Fibroblast of skin of left quadriceps (primary cell): ENCODE measurements at places on chromosomes 1 and 21.

- DNase-seq = no peak
Observed at GRCh38 chr1:34744851-34745250, 10.0 kb upstream of the GJB5 start.

- DNase-seq = no peak
Observed at GRCh38 chr1:204301171-204301957, 58.4 kb downstream of the PLEKHA6 start.

DNA sequence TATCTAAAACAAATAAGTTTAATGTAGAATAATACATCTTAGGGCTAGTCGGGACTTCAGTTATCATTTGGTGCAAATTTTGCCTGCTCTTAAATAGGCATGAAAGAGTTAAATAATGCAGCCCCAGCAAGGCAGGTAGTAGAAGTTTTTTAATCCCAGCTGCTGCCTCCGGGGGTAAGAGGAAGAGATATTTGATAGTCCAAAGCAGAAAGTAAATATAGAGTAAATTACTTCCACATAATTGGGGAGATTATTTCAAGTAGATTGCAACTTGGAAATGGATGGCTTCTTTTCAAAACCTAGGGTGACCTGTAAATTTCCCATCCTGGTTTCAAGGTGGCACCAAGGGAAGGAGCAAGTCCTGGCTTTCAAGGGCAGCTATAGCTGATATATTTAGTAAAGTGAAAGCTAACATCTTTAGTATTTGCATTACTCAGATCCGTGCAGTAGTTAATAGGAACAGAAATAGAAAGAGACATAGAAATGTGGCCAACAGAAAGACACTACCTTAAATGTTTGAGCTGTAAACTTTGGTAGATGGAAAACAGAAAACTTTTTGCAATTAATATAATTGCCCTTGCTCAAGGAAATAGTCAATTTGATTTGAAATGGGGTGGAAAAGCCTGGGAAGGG, 109.1 kb downstream of the LMO4 start:
- DNase-seq = no peak

DNA sequence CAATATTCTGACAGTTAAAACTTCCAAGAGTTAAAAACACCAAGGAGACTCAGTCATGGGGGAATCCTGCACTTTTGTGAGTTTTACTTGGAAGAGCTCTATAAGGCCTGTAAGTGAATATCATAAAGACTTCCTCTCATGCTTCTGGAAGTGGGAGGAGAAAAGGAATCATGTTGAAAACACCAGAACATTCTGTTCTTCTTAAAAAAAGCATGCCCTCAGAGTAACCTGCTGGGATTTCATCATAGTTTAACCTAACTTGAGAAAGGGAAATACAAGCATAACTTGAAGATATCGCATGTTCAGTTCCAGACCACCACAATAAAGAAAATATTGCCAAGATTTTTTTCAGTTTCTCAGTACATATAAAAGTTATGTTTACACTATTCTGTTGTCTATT, 51.9 kb downstream of the COL11A1 start:
- no peak for DNase-seq

DNA sequence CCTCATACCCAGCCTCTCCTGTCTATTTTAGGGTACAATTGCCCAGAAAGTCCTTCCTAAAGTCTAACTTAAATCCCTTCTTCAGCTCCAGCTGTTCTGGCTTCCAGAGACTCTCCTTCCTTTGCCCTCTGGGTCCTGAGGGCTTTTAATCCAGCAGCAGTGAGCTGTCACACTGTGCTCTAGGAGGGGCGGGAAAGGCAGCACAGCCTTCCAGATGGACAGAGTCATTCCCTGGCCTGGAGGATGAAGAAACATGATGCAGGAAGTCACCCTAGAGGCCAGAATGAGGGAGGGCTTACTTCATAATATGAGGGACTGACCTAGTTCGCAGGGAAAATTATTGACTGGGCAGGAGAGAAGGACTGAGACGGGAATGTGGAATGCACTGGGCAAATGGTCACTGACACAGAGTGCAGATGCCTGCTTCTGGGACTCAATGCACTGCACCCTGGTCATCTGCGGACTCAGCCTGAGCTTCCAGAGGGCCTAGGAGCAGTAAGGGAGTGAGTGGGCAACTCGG, 1.3 kb downstream of the SH2D2A start:
- DNase-seq = no peak

GRCh38 chr1:246117066-246117791, 389.9 kb downstream of the SMYD3 start:
- DNase-seq = peak; percentile 26

DNA sequence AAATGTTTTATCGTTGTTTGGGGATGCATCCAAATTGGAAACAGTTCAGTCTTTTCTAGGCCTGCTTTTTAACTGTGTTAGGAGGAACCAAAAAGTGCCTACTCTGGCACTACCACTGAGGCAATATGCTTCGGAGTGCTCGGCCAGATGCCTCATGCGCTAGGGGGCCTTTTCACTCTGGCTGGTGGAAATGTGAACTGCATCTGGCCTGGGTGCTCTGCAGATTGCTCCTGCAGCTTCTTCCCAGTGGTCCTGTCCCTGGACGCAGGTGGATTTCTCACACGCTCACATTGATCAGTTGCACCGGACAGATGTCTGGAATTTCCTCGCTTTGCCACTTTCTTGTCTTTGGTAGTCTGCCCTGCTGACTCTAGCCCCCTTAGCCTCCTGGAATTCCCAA, 330.2 kb upstream of the FMN2 start:
- no peak for DNase-seq

DNA sequence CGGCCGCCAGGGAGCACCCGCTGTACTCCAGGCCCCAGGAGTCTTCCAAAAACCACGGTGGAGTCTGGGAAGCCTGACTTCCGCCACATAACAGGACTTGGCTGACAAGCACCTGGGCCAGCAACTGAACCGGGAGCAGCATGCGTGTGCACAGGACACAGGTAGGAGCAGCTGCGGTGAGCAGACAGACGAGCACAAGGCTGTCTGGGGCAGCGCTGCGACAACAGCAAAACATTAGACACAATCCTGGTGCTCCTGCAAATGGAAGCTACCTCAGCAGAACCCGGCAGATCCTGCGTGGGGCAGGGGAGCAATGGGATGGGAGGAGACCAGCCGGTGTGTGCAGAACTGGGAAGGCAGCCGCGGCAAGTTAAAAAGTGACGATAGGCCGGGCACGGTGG, 80.4 kb downstream of the NPHP4 start:
- DNase-seq = no peak

DNA sequence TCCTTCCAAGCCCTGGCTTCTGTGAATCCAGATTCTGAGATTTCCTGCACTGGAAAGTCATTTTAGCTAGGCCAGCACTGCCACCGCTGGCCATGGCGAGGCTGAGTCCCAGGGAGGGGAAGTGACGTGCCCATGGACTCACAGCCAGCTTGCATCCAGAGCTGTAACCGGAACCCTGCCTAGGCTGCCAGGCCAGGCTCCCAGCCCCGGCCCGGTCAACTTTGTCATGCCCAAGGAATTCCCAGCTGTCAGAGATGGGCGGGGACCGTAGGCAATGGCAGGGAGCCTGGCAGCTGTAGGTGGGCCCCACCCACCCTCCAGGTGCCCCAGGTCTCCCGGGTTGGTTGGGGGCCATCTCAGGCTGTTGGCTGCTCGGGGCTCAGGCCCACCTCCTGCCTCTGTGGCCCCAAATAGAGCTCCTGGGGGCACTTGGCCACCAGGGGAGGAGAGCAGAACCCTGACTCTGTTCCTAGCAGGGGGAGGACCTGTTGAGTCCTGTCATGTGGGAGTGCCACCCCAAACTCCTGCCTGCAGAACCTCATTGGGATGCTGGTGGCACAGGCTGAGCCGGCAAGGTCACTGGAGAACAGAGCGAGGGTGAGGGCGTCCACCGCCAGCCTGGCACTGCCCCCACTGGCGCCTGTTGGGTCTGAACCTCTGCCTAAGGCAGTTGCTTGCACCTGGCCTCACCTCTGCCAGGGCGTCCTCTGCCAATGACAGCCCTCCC, 57.8 kb downstream of the FOXO6 start:
- DNase-seq = no peak

DNA sequence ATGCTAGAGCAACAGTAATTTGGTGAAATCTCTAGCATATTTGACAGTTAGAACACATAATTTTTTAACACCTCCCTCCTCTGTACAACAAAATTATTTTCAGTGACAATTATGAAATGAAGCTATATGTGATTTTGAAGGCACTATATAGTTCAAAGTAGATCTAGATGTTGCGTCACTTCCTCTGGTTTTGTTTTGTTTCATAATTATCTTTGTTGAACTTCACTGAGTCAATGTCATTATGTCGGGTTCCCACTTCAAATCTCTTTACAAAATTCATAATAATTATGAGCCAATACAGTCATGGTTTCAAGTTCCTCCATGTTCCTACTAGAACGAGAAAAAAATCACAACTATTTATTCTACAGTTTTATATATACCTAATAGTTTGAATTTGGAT, 254.8 kb upstream of the PLXNA2 start:
- no peak for DNase-seq

DNA sequence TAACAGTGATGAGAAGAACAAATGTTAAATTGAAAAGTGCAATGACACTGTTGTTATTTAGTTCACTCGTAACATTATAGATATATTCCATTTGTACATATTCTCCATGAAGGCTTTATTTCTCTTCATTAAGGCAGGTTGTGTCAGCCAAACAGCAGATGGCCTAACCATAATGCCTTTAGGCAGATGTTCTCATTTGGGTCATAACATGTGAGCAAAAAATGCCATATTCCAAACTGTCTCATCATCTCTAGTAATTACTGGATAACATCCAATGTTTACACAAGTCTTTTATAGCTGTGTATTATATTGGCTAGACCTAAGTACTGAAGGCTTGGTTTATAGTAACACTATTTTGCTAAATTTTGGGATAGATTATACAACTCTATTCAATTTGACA, 87.2 kb upstream of the CHODL start:
- DNase-seq = no peak

- no peak for DNase-seq
Observed at GRCh38 chr1:205339717-205340116, 17.0 kb downstream of the KLHDC8A start.

- DNase-seq = peak; percentile 50
Observed at GRCh38 chr1:31815752-31816500, at the start of gene SPOCD1. TSS of gene SPOCD1 (minus strand) at chr1:31816022. CDS start at chr1:31815333, 689 bp downstream.

GRCh38 chr21:38956856-38957571, 151.3 kb downstream of the ETS2 start:
- no peak for DNase-seq

GRCh38 chr1:39091845-39092645, 65.9 kb downstream of the NDUFS5 start:
- no peak for DNase-seq

- DNase-seq = no peak
Observed at GRCh38 chr1:21325731-21326387, 35.6 kb upstream of the ECE1 start.

DNA sequence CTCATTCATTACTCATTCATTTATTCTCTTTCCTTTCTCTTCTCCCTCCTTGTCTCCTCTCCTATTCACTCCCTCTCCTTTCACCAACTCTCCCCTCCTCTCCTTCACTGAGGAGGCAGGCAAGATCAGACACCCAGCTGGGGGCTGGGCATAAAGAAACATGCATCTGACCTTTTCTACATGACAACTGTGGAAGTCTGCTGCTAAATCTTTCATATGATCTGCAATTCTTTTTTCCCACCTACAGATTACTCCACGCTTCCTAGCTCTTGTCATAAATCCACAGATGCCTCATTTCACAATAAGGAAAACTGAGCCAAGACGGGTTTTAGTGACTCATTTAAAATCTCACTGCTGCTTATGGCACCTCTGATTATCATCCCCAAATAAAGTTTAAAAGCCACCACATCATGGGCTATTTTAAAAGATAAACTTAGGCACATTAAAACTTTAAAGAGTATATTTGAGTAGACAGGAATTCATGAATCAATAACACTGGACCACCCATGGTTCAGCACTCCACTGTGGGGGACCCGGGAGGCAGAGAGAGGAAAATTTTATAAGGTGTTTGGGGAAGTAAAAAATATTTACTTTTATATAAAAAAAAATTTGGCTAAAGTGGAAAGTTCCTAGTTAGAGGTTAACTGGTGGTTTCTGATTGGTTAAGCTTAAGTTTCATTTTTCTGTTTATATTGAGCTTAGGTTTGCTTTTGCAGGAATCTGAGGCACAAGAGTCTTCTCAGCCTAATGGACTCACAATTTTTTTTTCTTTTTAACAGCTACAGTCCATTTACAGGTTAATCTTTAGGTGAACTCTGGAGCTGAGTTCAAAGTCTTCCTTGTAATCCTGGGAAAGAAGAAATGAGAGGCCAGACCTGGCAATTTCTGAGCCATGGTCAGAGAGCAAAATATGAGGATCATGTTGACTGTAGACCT, 55.8 kb upstream of the DNAH14 start:
- DNase-seq = peak; percentile 40

- DNase-seq = no peak
Observed at GRCh38 chr1:6861075-6861724, 75.9 kb downstream of the CAMTA1 start.

DNA sequence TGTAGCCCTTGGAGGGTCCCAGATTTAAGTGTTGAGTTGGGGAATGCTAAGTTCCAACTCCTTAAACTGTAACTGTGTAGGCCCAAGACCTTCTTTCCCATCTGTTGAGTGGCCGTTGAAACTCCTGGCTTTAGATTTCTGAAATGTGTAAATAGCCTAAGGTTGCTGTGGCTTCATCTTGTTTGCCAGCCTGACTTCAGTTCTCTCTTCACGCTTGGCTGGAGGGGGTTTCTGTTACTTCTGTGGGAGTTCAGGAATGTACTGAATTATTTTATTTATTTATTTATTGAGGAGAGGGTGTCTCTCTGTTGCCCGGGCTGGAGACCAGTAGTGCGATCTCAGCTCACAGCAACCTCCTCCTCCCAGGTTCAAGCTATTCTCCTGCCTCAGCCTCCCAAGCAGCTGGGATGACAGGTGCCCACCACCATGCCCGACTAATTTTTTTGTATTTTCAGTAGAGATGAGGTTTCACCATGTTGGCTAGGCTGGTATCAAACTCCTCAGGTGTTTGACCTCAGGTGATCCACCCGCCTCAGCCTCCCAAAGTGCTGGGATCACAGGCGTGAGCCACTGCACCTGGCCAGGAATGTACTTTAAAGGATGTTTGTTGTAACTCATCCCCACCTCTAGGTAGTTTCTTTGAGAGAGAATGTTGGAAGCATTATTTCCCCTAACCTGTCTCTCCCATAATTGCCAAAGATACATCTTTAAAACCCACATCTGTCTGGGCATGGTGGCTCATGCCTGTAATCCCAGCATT, 5.9 kb downstream of the TTC39A start:
- DNase-seq = no peak

GRCh38 chr1:25747046-25747719, 52.8 kb upstream of the SELENON start:
- no peak for DNase-seq

- DNase-seq = no peak
Observed at GRCh38 chr1:246959944-246960693, 28.4 kb upstream of the AHCTF1 start.

- no peak for DNase-seq
Observed at GRCh38 chr1:232196042-232196441, 433.9 kb downstream of the SIPA1L2 start.

- no peak for DNase-seq
Observed at GRCh38 chr1:206951318-206952100, 5.2 kb upstream of the PIGR start.

GRCh38 chr1:202200112-202200548, 6.5 kb downstream of the LGR6 start:
- no peak for DNase-seq

- peak; percentile 39 for DNase-seq
Observed at GRCh38 chr1:168488138-168488537, 55.7 kb downstream of the XCL2 start.
